ENCODE measurements at places on chromosomes 13 and 19.

DNA sequence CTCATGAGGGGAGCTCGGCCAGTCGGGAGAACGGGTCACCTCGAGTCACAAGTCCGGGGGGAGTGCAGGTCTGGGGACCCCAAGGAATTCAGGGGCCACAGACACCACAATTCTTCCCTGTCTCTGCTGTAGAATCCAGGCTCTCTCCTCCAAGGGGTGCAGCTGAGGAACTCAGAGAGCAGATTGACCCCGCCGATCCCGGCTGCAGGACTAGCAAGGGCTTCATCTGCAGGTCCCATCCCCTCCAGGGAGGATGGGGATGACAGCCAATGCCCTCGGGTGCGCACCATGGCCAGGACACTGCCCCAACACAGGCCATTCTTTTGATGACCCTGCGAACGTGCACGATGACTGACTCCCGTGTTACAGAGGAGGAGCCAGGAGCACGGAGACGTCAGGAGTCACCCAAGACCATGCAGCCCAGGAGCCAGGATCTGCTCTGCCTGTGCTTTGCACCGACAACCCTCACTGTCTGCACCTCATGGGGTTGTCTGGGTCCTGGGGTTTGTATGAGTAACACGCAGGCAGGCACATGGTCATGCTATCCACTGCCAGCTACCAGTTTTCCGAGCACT is 48.5 kb upstream of the TUBGCP3 start:
- no peak for DNase-seq

GRCh38 chr13:98577836-98578285 is 954 bp upstream of the STK24 start:
- no peak for DNase-seq

GRCh38 chr19:10499550-10500246 is 3.5 kb downstream of the KEAP1 start:
- DNase-seq: no peak

GRCh38 chr13:28496188-28496564 is 1.2 kb upstream of the FLT1 start:
- no peak for DNase-seq

- DNase-seq: no peak
Observed at GRCh38 chr13:90352763-90353162, 994.7 kb upstream of the MIR17HG start.

- peak; percentile 44 for DNase-seq
Observed at GRCh38 chr19:42092350-42092749, 16.4 kb downstream of the ZNF574 start.

- peak; percentile 51 for DNase-seq
Observed at GRCh38 chr19:7916955-7917266, 2.3 kb downstream of the TGFBR3L start.

DNA sequence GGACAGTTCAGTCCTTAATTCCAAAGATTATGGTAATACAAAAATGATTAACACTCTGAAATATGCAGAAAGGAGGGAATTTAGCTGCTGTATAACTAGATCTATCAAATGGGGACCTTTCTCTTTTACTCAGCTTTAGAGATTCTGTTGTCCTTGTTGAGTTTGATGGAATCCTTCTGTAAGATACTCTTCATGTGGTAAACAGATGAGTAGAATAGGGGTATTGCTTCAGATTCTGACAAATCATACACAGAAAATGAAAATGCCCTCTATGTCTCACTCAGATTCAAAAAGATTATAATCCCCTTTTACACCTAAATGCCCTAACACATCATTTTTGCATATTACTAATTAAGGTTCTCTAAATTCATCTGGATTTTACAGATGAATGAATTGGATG is 50.7 kb downstream of the ARHGAP35 start:
- no peak for DNase-seq

DNA sequence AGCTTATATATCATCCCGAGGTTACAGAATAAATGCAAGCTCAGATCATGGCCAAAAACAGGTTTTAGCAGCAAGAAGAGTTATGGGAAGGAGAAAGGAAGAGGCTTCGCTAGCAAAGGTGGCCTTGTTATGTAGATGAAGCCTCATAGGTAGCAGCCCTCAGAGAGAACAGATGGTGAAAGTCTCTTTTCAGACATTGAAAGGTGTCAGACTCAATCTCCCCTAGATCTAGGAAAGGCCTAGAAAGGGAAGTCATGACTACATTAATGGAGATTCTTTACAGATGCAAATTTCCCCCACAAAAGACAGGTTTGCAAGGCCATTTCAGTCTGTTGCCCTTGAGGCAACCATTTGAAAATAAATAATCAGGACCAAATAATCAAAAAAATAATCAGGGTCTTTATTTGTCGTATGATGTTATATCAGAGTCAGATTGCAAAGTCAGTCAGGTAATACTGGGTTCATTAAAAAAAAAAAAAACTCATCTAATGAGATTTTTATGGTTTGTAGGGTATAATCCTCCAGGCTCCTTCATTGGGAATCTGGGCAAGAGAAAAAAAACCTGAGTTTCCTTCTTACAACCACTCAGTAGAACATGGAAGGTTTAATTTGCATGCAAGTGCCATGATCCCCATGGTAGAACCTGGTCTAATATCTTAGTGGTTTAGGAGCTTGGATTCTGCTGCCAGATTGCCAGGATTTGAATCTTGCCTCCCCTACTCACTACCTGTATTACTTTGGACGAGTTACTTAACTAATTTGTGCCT is 50.8 kb upstream of the HTR2A start:
- DNase-seq: no peak

DNA sequence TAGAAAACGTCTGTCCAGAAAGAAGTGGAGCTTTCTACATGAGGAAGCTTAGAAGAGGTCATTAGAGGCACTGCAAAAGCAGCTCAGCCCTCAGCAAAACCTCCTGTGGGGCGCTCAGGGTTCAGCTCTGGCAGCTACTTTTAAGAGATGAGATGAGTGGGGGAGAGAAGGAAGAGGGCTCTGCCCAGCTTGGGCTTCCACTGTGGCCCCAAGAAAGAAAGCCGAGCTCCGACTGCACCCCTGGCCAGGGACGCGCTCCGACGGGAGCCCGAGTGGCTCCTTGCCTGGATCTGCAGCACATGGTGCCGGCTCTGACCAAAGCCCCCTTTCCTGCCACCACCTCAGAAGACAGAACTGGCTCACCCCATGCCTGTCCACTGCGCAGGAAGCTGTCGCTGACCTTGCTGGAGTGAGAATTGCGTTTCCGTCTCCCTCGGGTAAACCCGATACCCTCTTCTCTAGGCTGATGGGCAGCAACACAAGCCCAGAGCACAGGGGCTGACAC is 36.4 kb downstream of the NAXD start:
- DNase-seq: no peak

GRCh38 chr13:62643007-62643483 is 1227.4 kb upstream of the PCDH20 start:
- DNase-seq: no peak

DNA sequence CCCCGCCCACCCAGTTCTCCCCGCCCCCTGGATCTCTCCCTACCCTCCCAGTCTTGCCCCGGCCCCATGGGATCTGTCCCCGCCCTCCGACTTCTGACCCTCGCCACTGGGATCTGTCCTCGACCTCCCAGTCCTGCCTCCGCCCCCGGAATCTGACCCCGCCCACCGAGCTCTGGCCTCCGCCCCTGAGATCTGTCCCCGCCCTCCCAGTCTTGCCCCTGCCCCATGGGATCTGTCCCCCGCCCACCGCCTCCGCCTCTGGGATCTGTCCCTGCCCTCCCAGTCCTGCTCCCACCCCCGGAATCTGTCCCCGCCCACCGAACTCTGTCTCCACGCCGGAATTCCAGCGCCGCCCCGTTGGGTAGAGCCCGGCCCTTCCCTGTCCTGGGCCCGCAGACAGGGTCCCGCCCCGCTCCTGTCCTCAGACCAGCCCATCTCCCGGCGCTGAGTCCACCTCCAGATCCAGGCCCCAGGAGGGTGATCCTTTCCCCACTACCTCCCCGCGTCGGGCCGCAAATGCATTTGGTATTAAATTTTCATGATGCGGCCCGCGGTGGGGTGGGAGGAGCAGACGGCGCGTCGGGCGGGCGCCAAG is 1.5 kb upstream of the SLC17A7 start:
- peak; percentile 87 for DNase-seq

- DNase-seq: peak; percentile 75
Observed at GRCh38 chr19:14094854-14095253, 4.3 kb upstream of the SAMD1 start.

DNA sequence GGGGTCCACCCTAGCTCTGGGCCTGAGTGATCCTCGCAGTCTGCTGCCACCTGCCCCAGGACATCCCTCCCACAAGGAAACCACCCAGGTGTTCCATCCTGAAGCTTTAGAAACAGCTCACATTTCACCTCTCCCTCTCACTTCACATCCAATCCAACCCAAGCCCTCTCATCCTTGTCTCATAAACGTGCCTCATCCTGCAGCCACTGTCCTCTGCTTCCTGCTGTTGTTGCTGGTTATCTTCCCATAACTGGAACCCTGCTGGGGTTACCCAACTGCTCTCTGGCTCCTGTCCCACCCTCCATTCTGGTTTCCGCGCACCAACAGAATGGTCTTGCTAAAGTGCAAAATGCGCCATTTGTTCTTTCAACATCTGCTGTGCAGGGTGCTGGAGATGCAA is 59.7 kb upstream of the MTIF3 start:
- no peak for DNase-seq

DNA sequence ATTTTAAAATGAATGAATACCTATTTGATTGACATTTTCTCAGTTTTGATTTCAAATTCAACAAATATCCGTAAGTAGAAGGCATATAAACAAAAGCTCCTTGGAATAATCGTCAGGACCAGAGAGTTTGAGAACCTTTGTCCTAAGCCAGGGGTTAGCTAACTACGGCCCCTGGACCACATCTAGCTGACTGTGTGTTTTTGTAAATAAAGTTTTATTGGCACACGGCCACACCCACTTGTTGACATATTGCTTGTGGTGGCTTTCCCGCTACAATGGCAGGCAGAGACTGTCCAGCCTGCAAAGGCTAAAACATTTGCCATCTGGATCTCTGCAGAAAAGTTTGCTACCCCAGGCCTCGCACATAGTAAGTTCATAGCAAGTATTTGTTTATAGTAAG is 83.4 kb downstream of the GNG7 start:
- DNase-seq: no peak

GRCh38 chr19:57282011-57282643 is 1.8 kb downstream of the ZNF460 start:
- no peak for DNase-seq

DNA sequence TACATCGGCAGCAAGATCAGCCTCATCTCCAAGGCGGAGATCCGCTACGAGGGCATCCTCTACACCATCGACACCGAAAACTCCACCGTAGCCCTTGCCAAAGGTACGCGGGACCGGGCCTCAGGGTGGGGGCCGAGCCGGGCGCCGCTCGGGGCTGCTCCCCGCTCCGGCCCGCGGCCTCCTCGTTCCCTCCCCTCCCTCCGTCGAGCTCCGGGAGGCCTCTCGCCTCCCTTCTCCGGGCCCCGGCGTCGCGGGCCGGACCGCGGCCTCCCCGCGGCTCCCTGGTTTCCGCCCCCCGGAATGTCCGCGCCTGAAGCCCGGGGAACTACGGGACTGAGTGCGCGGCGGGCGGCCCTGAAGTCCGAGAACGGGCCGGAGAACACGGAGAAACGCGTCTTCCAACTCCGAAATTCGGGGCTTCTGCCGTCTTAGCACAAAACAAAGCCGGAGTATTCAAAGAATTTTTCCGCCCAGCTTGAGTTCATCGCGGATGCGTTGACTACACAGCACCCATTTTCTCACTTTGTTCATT is 423 bp downstream of the LSM14A start:
- DNase-seq: no peak

GRCh38 chr13:19782049-19782726 is 557 bp downstream of the PSPC1 start:
- peak; percentile 49 for DNase-seq

GRCh38 chr19:57888560-57889231 is at the start of gene ZNF814:
ZNF814 (minus strand) TSS chr19:57889037; CDS start chr19:57888802, 235 bp downstream.
- peak; percentile 98 for DNase-seq
